ENCODE measurements at places on chromosomes 11 and 22.

DNA sequence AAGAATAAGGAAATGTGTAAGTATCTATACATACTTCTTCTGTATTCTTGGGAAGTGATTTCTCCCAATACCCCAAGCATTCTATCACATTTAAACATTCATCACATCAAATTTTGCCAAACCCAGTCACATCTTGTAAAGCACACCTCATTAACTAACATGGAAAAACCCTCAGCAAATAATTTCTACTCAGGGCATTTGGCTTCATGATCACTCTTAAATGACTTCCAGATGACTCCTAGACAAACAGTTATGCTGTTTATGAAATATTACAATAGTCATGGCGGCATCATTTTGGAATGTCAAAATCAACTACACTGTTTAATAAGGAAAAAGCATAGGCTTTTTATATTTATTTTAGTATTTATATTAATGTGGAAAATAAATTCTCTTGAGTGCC lies 47.3 kb upstream of the CCDC34 start:
- DNase-seq: no peak

DNA sequence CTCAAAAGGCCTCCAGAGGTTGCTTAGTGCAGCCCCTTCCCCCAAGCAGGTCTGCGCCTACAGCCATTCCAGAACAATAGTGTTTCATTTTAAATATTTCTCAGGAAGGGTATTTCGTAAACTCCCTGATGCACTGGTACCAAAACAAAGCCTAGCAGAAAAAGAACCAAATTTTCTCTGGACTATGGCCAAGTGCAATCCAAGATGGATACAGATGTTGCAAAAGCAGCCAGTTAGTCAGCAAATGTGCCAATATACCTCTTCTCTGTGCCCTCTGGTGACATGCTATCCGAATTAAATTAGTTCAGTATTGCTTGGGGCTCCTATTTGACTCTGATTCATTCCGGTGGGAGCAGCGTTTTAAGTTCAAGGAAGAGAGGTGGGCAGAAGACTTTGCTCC lies 247.8 kb downstream of the NTM start:
- no peak for DNase-seq

DNA sequence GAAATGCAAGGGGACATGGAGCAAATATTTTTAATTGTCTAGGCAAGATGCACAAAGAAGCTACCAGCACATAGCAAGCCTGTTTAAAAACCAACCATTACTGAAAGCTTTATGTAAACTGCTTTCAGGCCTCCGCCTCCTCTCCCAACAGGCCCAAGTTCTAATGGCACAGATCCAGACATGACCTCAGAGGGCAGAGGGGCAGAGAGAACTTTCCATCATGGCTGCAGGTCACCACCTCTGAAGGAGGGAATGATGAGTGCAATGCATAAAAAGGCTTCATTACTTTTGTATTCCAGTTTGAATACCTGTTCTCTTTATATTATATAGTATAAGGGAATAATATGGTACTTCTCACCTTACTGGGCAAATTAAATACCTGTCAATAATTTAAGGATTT lies 15.2 kb downstream of the DDX17 start:
- peak; percentile 70 for DNase-seq

- DNase-seq: no peak
Measured at GRCh38 chr11:88354912-88355311, 17.4 kb upstream of the CTSC start.

DNA sequence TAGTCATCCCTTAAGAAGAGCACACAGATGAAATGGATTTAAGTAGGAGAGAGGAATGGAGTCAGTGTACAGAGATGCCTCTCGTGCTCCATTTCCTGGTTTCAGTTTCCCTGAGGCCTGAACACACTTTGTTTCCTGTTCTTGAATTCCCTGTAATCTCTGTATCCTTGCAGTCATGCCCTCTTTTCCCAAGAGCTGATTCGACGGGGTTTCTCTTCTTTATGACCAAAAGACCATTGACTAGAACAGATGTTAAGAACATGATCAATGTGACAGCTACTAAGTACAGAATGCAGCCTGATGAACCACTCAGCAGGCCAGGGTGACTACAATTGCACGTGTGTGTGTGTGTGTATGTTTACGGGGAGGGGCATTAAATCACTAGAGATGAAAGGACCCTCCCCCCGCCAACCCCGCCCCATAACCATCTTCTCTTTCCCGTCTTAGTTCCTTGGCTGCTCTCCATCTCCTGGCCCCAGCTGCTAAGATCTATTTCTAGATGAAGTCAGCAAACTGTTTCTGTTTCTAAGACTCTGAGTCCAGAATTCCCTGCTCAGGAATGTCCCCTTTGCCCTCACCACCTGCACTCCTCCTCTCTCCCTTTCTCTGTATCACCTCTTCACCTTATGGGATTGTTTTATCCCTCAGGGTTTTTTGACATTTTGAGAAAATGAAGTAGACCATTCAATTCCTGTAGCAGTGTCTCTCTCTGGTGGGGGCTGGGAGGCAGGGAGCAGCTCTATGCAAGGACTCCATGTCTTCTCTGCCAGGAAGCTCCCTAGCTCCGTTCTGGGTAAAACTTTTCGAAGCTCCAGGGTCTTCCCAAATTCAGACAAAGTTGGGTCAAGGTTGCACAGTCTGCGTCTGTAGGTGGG lies 26.0 kb downstream of the SLC22A6 start:
- peak; percentile 55 for DNase-seq

DNA sequence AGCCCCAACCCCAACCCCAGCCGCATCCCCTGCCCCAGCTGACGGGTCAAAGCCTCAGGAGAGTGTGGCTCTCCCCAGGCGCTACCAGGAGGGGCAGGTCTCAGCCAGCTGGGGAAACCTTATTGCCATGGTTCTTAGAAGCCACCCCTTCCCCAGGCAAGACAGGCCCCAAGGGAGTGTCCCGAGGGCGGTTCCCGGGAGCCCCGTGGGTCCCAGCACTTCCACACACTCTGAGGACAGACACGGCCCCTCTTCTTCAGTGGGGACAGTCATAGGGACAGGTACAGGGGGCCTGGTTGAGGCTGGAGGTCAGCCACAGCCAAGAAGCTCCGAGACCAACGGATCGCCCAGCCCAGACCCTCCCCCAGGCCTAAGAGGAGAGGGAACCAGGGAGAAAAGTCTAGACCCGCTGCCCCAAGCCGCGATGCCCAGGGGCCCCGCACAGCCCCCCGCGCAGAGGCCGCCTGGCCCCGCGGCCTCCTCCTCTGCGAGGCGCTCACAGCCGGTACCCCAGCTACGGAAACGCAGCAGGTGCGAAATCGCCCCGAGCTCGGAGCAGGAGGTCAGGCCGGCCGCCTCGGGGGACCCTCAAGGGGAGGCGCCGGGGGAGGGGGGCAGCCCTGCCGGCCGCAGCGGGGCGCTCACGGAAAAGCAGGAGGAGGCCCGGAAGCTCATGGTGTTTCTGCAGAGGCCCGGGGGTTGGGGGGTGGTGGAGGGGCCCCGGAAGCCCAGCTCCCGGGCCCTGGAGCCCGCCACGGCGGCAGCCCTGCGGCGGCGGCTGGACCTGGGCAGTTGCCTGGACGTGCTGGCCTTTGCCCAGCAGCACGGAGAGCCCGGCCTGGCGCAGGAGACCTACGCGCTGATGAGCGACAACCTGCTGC lies 2.6 kb downstream of the KLHDC7B start:
- DNase-seq: no peak

DNA sequence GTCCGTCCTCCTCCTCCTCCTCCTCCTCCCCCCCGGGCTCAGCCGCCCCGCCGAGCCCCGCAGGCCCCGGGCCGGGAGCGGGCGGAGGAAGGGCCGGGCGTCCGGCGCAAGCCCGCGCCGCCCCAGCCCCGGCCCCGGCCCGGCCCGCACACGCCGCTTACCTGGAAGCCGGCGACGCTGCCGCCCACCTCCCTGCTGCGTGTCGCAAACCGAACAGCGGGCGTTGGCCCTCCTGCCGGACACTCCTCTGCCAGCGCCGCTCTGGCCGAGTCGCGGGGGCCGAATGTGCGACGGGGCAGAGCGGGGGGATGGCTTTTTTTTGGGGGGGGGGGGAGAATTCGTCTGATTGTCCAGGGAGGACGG lies 1.1 kb downstream of the IGF2 start:
- no peak for DNase-seq

- no peak for DNase-seq
Measured at GRCh38 chr11:10696468-10697322, 3.1 kb upstream of the IRAG1 start.

All from ureter (tissue), 1 donor.